ENCODE measurements at places on chromosomes 7 and 10. TPM values are rescaled to one million over a fixed set of nuclear protein-coding genes. Genes with fewer than 3 reads are reported as not detected.

The SMARCD3 gene
- total RNA-seq: 7.8 TPM

The CYP2W1 gene
- not detected for total RNA-seq

The OR2A7 gene
- 1.1 TPM for total RNA-seq

The KLF6 gene
- total RNA-seq: 40.5 TPM

The CDC123 gene
- 120 TPM for total RNA-seq

The ADAM8 gene
- total RNA-seq: 115 TPM

The NRG3 gene
- total RNA-seq: not detected

The OGA gene
- total RNA-seq: 40.7 TPM

The ZNF853 gene
- total RNA-seq: 2.4 TPM

The METTL27 gene
- total RNA-seq: 3.2 TPM

The SKIDA1 gene
- 0.04 TPM for total RNA-seq

The C7orf57 gene
- total RNA-seq: 2.3 TPM

The OR2A42 gene
- not detected for total RNA-seq

The SLC29A4 gene
- total RNA-seq: 8.6 TPM

The CUEDC2 gene
- total RNA-seq: 76.2 TPM

The IFIT1B gene
- not detected for total RNA-seq

The CDCA7L gene
- total RNA-seq: 38.2 TPM

The GOLGA7B gene
- total RNA-seq: 0.46 TPM

The CALCR gene
- total RNA-seq: not detected

The PON3 gene
- 4.7 TPM for total RNA-seq

The NACAD gene
- 3.4 TPM for total RNA-seq

The WDR11 gene
- 33.0 TPM for total RNA-seq

The PSD gene
- 0.31 TPM for total RNA-seq

The CCDC172 gene
- total RNA-seq: not detected

The CLCN1 gene
- total RNA-seq: not detected

The PNLIPRP2 gene
- not detected for total RNA-seq

The NEUROG3 gene
- not detected for total RNA-seq

The LRRD1 gene
- not detected for total RNA-seq

The MICU1 gene
- total RNA-seq: 25.5 TPM

The PNLIPRP3 gene
- total RNA-seq: 103 TPM

The CALHM3 gene
- not detected for total RNA-seq

The TUBAL3 gene
- 1.5 TPM for total RNA-seq

The CASTOR2 gene
- total RNA-seq: 1.5 TPM

The ANK3 gene
- 5.4 TPM for total RNA-seq
